ENCODE measurements at places on chromosomes 6 and 20.

DNA sequence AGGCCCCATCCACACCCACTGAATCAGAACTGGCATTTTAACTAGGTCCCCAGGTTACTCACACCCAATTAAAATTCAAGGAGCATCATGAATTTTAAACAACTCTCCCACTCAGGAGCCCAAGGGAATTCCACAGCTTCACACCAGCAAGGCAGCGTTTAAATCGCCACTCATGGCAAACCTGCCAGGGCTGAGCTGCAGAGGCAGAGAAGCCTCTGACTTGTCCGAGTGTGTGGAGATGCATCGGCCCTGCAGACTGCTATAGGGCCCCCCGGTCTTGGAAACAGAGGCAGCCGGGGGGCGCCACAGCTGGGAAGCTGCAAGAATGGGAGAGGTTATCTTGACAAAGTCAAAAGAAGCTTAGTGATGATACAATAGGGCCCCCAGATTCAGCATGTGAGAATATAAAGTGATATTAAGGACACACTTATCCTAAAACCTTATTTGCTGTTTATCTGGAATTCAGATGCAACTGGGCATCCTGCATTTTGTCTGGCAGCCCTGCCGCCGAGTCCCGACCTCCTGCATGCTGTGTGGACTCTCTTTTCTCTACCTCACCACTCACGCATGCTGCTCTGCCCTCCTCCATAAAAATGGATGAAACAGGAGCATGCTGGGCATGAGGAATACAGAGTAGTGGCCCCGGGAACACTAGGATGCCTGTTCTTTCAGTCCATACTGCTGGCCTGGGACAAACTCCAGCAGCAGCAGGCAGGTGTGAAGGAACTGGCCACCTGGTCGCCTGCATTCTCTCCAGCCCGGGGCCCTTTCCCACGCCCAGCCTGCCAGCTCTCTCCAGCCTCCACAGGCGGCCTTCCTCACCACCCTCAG, 126.1 kb downstream of the PXDC1 start:
- DNase-seq: no peak

GRCh38 chr20:58893355-58894120, 41.0 kb downstream of the GNAS start:
- DNase-seq: no peak

DNA sequence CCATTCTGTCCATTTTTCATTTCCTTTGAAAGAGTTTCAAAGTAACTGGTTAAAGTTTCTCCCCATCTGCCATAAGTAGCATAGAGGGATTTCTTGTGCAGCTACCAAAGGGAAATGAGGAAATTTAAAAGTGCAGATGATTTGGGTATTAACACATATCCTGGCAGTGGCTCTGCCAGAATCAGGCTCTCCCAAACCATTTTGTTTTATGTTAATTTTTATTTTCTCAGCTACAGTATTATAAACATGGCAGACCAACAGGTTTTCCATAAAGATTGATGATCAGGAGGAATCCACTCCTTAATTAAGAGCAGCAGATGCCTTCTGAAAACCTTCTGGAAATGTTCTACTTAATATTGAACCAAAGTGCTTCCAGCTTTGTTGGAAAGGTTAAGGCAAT, 13.9 kb downstream of the PLCB4 start:
- DNase-seq: no peak

DNA sequence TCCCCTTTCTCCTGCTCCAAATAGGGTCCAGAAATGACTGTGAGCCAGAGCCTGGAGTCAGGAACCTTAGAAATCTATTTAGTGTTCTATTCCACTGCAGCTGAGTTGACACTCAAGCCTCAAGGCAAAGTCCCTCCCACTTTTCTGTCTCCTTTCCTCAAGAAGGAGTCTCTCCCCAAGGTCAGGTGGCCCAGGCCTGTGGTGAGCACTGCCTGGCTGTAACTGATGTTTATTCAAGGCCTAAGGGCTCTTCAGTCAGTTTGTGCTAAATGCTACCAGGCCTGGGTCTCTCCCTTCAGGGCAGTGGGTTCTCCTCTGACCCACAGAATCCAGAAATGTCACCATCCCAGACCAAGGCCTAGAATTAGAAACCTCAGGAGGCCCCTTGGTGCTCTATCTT, 1042.9 kb upstream of the EPHA7 start:
- no peak for DNase-seq

DNA sequence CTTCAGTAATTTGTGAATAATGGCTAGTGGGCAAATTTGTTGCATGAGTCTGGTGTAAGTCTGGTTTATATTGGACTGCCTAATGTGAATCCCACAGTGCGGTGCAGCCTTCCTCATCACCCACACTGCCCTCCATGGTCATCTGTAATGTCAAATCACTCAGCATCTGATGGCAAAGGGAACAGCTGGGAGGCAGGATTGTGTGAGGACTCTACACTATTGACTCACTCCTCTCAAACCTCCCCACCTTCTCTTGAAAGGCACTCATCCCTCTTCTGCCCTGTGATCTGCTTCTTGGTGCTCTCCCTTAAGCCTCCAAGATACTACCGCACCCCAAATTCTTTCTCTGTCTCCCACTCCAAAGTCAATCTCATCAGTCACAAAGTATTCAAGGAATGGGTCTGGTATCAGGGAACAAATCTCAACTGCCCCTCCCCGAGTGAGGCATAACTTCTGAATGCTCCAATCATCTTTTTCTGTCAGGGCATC, 146.0 kb upstream of the BEND6 start:
- peak; percentile 43 for DNase-seq

DNA sequence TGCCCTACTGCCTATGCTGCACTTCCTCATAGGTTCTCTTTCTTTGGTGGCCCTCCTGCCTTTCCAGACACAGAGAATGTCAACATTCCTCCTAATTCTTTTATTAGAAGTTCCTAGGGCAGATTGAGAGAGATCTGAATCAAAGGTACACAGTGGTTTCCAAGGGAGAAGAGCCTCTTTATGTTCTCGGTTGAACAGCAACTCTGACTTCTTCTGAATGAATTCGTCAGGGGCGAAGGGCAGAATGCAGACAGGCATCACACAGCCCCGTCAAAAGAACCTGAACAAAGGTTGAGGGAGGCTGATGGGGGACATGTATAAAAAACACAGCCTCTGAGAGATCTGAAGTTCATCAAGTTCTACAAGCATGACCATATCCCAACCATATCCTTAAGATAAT, 68.1 kb upstream of the DTNBP1 start:
- DNase-seq: no peak

DNA sequence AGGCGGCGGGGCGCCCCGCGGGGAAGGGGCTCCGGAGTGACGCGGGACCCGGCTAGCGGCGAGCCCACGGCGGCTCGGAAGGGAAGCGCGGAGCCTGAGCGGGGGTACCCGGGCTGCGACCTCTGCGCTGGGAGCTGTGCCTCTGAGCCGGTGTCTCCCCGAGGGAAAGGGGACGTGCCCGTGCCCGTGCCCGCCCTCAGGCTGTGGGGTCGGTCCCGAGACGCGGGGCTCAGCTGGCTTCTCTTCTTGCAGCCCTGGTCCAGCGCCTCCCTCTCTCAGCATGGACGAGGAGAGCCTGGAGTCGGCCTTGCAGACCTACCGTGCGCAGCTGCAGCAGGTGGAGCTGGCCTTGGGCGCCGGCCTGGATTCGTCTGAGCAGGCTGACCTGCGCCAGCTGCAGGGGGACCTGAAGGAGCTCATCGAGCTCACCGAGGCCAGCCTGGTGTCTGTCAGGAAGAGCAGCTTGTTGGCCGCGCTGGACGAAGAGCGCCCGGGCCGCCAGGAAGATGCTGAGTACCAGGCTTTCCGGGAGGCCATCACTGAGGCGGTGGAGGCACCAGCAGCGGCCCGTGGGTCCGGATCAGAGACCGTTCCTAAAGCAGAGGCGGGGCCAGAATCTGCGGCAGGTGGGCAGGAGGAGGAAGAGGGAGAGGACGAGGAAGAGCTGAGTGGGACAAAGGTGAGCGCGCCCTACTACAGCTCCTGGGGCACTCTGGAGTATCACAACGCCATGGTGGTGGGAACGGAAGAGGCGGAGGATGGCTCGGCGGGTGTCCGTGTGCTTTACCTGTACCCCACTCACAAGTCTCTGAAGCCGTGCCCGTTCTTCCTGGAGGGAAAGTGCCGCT, 686 bp downstream of the ZGPAT start:
- no peak for DNase-seq

GRCh38 chr6:80502871-80503270, 396.4 kb downstream of the BCKDHB start:
- no peak for DNase-seq

GRCh38 chr6:49913636-49914375, 47.5 kb upstream of the CRISP1 start:
- DNase-seq: no peak

DNA sequence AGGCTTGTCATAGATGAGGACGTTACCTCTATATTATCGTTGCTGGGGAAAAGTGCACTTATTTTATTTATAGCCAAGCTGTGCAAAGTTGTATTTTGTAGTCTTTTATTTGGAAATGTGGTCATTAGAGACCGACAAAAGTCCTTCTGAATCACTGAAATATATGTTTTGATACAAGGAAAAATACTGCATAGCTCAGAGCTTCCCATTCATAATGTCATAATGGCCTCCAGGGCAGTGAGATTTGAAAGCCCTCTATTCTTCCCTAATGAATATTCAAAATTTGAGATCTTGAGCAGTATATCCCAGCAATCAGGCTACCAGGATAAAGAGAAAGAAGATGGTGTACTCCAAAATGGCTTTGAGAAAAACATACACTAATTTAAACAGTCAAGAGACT, 64.6 kb downstream of the CAP2 start:
- no peak for DNase-seq

GRCh38 chr6:161679980-161680538, 406.2 kb upstream of the AGPAT4 start:
- DNase-seq: no peak

Data from Daoy (cell line).